Vagina (tissue), 2 donors: ENCODE measurements at places on chromosomes 6 and 20. TPM values are rescaled to one million over a fixed set of nuclear protein-coding genes. Genes with fewer than 3 reads are reported as not detected.

DNA sequence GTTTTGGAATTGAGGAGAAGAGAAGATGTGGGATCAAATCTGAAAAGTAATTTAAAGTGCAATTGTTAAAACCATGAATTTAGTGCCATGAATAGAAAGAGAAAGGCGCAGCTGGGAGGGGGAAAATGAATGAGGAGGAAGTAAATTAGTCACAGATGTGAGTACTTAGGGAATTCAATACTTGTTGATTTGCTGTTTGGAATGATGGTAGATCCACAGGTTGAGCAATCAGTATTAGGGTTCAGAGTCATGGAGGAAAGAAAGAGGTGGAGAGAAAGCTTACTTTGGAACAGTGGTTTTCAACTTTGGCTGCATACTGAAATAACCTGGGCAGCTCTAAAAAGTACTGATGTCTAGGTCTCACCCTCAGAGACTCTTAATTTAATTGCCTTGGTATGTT is 229.7 kb upstream of the ASCC3 start:
- no peak for DNase-seq

GRCh38 chr6:30672445-30673253 is at the start of gene DHX16:
Gene DHX16, minus strand, starts transcription at chr6:30673006. Its CDS starts 165 bp downstream, at chr6:30672841.
- DNase-seq, result no peak

DNA sequence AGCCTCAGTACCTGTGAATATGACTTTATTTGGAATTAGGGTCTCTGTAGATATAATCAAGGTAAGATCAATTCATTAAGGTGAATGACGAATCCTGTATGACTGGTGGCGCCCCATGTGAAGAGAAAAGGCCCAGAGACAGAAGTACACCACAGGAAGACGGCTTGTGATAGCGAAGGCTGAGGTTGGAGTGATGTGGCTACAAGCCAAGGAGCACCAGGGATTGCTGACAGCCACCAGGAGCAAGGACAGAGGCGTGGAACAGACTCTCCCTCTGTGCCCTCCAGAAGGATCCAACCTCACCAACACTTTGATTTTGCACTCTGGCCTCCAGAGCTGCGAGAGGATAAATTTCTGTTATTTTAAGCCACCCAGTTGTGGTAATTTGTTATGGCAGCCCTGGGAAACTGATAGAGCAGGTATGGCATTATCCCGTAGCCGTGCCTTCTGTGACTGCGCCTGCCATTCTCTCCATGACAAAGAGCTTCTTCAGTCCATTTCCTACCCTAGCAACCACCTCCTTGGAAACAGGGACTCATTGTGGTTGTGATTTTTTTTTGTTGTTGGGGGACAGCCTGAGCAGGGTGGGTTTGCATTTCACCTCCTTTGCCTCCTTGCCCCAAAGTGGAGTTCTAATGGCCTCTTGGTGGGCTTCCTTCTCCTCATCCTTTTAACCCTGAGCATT is 29.6 kb downstream of the PTK7 start:
- DNase-seq, result no peak

- no peak for DNase-seq
Observed at GRCh38 chr20:35636095-35636494, 20.5 kb downstream of the SPAG4 start.

DNA sequence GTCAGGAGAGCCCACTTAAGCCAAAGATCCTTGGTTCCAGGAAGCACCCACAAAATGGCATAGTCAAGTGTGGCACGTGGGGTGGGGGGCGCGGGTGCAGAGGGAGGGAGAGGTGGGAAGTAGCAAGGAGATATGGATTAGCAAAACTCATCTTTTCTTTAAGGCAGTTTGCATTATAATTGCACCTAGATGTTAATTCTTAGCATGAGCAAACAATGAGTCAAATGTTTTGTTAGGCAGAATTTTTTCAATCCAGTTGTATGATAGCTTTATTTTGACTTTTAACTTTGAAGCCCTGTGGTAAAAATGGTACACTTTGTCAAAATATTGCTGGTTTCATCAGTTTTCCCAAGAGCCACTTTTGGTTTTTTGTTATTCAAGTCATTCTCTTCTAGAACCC is 15.0 kb downstream of the SCAND1 start:
- DNase-seq, result no peak

The ULBP2 gene
- total RNA-seq, result not detected

The SULF2 gene
- total RNA-seq, result 157 TPM

GRCh38 chr6:82693094-82693493 is 329.5 kb downstream of the TPBG start:
- DNase-seq, result no peak

DNA sequence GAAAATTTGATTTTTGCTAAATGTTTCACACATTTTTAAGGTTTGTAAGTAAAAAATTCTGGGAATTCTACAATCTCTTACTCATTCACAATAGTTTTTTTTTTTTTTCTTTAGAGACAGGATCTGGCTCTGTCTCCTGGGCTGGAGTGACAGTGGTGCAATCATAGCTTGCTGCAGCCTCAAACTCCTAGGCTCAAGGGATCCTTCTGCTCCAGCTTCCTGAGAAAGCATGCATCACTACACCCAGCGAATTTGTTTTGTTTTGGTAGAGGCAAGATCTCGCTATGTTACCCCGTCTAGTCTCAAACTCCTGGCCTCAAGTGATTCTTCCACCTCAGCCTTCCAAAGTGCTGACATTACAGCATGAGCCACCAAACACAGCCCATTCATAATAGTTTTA is 232.8 kb downstream of the GJA1 start:
- DNase-seq, result no peak

DNA sequence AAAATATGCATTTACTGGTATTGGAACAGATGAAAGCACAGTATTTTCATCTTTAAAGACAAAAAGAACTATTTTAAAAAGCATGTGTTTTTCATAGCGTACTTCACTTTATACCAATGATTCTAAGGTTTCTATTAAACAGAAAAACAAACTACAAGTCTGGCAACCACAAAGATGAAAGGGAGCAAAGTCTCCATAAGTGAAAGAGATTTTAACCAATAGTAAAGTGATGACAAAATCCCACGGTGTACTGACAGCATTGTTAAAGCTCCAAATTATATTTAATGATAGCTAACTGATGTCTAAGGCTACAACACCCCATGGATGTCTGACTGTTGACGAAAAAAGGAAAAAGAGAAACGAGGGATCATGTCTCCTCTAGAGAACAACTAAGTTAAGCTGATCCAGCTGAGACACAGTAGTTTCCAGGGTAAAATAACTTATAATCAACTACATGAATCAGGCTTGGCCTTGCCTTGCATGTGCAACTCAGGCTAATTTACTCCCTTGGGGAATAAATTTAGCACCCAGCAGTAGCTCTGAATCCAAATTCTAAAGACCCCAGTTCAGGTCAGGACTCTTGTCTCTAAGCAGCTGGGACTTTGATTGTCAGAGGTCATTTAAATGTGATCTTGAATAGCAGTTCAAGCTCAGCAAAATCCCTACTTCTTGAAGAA is 56.0 kb upstream of the TAB2 start:
- DNase-seq, result no peak

The PNPLA1 gene
- total RNA-seq, result not detected

The SMIM28 gene
- total RNA-seq, result not detected

- no peak for DNase-seq
Observed at GRCh38 chr20:46765506-46766120, 56.2 kb downstream of the SLC2A10 start.

DNA sequence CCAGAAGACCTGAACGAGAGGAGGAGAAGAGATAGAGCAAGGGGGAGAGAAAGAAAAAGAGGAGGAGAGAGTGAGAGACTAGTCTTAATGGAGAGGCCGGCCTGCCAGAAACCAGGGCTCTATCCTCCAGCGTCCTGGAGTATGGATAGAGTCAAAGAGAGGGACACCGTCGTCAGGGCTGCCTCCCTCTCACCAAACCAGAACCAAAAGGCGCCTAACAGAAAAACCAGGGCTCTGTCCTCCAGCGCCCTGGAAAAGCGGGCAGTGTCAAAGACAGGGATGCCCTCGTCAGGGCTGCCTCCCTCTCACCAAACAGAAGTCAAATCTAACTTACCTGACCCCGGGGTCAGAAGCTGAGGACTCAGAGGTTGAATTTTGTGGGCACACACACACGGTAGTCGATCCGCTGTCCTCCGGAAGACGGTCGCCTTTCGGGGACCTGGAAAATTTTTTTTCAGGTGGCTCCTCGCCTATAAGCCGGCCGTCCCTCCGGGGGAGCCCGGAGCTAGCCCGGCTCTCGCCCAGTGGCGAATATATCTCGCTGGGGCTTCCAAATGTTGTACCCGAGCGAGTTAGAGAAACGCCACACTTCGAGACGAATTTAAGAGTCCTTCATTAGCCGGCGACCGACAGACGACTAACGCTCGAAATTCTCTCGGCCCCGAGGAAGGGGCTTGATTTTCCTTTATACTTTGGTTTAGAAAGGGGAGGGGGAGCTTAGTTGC is 148.2 kb downstream of the TRIM27 start:
- DNase-seq, result no peak

DNA sequence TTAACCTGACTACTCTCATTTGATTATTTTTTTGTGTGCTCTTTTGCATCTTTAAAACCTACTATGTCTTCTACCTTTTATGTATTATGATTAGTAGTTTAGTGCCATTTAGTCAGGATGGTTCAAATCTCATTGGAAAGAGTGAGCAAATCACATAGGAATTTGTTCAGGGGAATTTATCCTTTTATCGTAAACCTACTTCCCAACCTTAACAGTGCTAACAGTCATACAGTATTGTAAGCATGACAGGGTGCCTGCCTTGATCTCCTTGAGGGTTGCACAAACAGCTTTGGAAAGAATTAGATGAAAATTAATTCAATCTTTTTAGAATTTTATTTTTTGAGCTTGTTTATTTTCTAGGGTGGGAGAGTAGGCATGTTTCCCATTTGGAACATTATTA is 18.3 kb downstream of the RNF8 start:
- DNase-seq, result no peak

GRCh38 chr6:128719786-128720185 is 163.2 kb upstream of the LAMA2 start:
- DNase-seq, result no peak

The HLA-DQA2 gene
- total RNA-seq, result 2.2 TPM

DNA sequence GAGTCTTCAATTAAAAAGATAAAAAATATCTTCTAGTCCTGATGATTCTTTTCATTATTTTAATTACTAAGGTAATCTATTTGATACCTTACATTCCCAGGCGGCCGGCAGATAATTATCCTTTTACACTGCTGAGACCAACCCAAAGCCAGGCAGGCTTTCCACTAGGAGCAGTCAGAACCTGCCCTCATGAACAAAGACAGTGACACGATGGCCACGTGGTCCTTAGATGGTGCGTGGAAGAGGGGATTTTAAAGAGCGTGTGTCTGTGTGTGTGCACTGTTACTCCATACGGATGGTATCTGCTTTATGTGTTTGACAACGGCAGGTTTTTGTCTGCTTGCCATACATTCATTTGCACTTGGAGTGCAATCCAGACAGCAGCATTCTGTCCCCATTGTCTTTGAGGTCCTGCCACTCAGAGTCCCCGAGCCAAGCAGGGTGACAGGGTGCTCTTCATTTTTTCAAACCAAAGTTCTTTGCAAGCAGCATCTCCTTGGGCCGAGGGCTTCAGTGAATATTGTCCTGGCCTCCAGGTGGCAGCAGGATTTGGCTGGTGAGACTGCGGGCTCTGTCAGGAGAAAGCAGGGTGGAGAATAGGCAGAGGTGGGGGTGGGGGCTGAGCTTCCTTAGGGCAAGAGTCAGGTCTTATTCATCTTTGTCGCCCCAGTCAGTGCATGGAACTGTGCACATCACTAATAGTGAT is 260.5 kb downstream of the NRN1 start:
- DNase-seq, result no peak

The TRIM15 gene
- not detected for total RNA-seq

- no peak for DNase-seq
Observed at GRCh38 chr6:25670793-25671513, 18.9 kb downstream of the SCGN start.

GRCh38 chr20:22585786-22586493 is 1.6 kb upstream of the FOXA2 start:
- no peak for DNase-seq

The POU3F2 gene
- total RNA-seq, result not detected

DNA sequence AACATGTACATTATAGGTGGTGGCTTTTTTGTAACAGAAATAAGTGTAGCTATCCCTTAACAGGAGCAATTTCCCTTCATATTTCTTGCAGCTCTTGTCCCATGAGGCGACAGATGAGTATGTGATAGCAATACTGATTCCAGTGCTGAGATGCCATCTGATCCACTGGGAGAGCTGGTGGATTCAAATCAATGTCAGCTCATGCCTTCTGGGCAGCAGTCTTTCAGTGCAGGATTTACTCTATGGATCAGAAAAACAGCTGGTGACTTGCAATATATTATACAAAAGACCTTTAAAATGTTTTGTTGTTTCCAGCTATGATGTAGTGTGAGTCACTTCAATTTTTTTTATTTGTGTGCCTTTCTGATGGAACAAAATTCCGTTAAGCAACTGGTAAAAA is 259.9 kb upstream of the SASH1 start:
- DNase-seq, result no peak

The ELOVL2 gene
- total RNA-seq, result 0.25 TPM

DNA sequence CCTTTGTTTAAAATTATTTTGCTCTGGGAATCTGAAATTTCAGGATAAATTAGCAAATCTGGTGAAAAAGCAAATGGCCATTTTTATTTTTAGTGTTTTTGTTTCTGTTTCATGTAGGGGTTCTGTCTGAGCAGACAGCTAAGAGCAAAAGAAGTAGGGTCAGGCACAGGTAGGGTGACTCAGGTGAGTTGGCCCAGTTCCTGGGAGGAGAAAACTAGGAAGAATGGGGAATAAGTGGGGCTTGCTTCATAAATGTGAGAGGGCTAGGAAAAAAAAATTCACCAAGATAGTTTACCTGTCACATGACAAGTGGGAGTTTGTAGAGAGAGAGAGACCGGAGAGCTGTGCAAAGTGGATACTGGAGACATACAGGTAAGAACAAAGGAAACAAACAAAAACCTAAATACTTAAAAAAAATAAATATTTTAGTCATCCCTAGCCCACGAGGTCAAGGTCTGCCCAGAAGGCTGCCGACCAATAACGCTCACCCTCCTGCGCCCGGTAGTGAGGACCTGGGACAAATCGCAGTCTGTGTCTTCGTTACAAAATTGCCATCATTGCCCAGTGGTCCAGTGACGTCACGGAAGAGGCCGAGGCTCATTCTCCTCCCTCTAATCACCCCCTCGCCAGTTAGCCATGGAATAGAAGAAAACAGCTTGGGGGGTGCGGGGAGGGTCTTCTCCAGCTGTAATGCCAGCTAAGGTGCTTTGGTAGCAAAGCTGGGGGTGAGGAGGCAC is 2.3 kb downstream of the THBD start:
- no peak for DNase-seq

GRCh38 chr6:116767715-116768114 is 2.2 kb upstream of the FAM162B start:
- DNase-seq, result no peak

GRCh38 chr6:33985313-33985751 is 160.6 kb downstream of the GRM4 start:
- DNase-seq, result no peak

The DDX43 gene
- 0.49 TPM for total RNA-seq

The MUC21 gene
- 207 TPM for total RNA-seq

- no peak for DNase-seq
Observed at GRCh38 chr6:94367316-94367715, 948.0 kb upstream of the EPHA7 start.

DNA sequence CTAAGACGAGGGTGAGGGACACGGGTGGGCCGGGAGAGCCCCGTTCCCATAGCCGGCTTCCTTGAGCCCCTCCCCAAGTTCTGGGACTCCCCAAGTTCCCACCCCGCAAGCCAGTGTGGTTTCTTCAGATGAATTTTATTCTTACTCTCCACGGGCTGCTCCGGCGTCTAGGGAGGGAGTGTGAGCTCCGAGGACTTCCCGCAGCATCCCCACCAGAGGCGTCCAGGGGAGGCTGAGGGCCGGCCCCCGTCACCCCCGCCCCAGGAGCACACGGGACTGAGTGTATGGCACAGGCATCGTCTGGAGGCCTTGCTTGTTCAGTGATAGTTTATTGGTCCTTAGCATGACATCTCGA is 10.0 kb upstream of the SLC4A11 start:
- no peak for DNase-seq
